ENCODE measurements at places on chromosomes 3 and 15.

- no peak for DNase-seq
Observed at GRCh38 chr15:67199881-67200763, 54.3 kb downstream of the AAGAB start.

- no peak for DNase-seq
Observed at GRCh38 chr15:51721199-51721960, 16.1 kb downstream of the LYSMD2 start.

DNA sequence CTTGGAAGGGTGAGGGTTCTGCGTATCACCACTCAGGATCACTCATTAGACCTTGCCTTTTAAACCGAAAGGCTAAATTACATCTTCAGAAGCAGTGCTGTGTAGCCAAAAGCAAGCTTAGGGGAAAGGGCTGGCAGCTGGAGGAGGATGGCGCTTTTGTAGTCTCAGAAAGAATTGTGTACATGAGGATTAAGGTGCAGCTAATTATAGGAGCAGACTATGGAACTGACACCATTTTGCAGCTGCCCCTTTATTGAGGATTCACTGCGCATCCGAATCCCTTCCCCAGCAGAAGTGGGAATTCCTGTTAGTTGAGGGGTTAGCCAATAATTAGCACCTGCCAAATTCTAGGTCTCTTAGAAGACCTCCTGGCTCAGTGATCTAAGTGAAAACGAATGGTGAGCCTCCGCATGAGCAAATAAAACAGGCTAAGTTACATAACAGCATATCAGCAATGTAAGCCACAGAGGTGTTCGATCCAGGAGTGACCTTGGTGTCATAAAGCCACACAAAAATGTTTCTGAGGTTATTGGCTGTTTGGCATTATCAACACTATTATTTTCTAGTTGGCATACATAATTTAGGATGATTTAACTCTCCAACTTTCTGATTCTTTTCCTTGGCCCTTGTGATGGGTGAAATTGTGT is 42.6 kb upstream of the SEMA6D start:
- no peak for DNase-seq

- no peak for DNase-seq
Observed at GRCh38 chr3:141858312-141858711, 18.1 kb upstream of the ATP1B3 start.

DNA sequence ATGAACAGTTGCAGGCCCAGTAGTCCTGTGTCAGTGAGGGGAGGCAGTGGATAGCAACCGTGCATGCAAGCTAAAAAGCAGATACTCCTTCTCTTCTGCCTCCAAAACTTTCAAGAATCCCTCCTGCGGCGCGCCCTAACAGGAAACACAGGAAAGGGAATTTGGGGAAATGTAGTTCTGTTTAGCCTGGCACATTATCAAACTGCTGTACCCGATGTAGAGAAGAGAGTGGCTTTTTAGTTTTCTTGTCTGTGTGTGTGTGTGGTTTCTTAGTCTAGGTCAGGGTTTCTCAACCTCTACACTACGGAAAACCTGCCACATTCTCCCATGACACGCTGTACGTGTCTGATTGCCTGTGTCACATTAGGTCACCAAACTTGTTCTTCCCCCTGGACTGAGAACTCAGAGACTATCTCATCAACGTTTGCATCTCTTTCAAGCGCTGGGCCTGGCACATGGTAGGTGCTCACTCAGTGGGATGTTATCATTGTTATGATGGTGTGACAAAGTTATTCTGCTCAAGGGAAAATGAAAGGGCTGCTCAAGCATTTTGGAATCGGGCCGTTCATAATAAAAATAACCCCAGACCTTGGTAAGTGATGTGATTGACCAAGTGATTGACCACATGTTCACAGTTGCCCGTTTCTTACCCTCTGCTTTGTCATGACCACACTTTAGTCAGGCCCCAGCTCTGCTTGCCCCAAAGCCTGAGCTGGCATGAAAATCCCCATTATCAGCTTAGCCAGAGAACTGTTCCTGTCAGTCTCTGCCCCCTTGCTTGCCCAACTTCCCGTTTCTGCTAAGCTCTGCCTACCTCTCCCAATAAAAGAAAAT is 33.2 kb downstream of the TM4SF4 start:
- DNase-seq: peak; percentile 66

DNA sequence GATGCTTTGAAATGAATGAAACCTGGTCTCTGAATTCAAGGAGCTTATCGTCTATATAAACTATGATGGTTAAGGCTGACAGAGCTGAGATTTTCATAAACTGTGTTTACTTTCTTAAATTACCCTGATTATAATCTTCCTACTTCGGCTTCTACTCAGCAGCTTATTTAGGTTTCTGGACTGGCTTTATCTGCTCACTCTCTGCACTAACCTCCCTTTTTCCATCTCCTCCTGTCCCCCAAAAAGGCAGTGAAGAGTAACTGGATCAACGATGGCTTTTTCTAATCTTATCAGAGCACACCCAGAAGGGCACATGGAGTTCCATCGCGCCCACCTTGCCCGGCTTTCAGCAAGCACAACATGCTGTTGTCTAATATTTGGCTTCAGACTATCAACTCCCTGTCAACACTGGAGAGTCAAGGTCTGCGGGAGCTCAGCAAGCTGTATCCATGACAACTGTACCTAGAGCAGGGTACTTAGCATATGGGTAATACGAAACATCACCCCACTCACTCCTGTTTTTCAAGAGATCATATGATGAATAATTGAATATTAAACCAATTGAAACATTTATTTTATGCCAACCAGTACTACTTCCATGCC is 417.3 kb downstream of the GABRB3 start:
- DNase-seq: no peak

DNA sequence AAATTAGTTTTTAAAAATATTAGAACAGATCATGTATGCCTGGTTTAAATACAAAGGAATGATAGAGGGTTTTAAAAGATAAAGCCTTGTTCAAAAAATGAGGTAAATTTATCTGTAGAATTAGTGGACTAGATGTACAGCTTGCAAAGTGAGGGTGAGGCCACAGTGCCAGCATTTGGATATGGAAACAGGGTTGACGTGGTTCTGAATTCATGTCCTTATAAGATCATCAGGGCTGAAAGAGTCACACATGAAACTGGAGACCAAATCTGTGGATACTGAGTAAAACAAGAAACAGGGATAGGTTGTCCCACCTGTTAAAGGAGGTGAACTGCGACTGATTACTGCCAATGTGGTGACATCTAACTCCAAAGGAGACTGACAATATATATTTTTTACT is 46.3 kb downstream of the NCK1 start:
- no peak for DNase-seq

DNA sequence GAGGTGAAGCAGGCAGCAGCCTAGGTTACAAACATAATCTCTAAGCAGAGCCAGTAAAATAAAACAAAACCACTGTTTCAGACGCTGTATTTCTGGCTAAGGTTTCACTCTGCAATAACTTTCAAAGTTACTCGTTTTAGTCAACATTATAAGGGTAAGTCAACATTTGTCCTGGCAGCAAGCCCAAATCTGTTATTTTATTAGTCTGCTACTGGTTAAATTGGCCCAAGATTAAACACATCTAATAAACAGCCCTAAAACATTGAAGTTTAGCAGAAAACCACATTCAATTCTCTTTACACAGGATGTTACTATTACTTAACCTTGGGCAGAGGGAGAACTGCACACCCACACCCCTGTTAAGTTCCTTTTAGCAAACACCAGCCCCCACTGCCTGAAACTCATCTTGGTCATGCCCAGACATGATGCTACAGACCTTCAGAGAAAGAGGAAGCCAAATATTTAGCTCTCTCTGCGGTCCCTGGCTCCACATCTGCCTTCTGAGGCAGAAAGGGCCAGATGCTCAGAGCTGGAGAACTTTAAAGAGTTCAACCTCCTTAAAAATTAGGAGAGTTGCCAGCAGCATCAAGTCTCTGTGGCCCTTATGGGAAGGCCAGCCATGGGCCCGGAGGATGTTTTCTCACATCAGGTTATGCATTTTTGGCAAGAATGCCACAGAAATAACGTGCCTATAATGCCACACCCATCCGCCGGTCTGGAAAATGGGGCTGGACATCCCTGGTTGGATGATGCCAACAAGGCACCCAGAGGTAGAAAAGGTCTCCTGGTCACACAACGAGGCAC is 17.9 kb downstream of the ARHGEF3 start:
- no peak for DNase-seq

GRCh38 chr3:119343719-119344118 is 49.5 kb downstream of the ARHGAP31 start:
- no peak for DNase-seq

DNA sequence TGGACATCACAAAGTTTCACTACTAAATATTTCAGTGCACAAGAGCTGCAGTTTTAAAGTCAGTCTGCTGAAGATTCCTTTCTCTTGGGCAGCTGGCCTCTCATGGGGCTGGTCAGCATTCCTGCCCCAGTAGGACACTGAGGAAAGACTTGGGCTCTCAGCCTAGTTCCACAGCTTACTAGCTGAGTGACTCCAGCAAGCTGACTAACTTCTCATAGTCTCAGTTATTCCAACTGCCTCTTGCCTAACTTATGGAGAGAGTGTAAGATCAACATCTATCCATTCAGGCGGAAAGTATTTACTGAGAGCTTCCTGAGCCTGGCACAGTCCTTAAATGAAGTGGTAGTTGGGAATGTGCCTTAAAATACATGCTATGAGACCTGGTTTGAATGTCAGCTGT is 27.0 kb downstream of the TM4SF4 start:
- DNase-seq: peak; percentile 88

- DNase-seq: no peak
Observed at GRCh38 chr15:43241100-43241499, 20.3 kb upstream of the EPB42 start.

GRCh38 chr3:46116996-46117395 is 89.7 kb upstream of the XCR1 start:
- no peak for DNase-seq

- DNase-seq: no peak
Observed at GRCh38 chr3:30135190-30135589, 471.2 kb upstream of the TGFBR2 start.

GRCh38 chr3:185403002-185403401 is 40.1 kb downstream of the MAP3K13 start:
- DNase-seq: no peak

DNA sequence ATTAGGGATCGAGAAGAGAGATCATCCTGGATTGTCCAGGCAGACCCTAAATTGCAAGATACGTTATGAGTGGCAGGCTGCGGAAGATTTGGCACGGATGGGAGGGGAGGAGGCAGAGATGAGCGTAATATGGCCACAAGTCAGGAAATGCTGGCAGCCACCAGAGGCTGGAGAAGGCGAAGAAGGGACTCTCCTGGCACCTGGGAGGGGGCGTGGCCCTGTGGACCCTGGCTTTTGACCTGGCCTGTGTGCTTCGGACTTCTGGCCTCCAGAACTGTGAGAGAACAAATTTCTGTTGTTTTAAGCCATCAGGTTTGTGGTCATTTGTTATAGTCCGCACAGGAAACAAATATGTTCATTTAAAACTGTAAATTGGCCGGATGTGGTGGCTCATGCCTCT is 31.9 kb upstream of the IGF1R start:
- DNase-seq: no peak

GRCh38 chr3:128007033-128007424 is 45.2 kb upstream of the SEC61A1 start:
- DNase-seq: no peak

DNA sequence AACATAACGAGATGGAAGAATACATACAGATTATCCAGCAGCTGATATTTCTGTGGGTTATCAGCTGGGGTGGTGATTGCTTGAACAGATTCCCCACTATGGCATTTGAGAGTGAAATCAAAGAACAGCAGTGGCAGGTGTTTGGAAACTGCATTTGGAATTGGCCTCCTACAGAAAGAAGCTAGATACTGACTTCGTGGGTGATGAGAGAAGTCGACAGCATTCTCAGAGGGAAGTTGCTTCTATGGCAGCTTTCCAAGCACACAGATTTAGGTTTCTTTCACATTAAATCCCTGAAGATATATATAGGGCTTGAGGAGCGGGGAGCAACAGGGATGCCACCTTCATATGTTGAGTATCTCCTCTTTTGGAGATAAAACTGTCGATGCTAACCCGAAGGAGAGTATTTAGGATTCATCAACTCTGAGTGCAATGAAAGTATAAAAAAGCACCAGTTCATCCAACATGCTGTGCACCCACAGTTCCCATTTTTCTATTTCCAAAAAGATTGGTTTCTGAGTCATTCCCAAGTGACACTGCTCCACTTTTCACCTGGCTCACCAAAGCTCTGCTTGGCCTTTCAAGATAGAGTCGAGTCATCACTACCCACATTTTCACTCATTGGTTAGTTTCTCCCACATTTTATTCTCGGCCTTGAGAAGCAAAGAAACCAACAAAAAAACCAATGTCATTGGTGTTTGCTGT is 579.8 kb upstream of the SUCLG2 start:
- no peak for DNase-seq

DNA sequence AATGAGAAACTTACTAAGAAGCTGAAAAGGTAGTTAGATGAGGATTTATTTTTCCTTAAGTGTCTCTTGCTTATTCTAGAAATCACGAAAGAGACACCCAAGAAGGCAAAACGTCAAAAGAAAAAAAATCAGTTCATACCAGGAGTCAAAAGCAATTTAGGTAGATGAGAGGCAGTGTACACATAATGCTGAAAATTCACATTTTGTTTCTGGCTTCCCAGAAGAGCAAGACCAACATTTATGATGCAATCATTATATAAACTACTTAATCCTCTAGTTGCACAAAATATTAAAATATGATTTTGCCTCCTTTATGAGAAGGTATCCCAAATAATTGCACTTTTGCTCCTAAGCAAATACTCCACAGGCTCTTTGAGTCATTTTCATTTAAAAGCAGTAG is 228.0 kb downstream of the FMN1 start:
- no peak for DNase-seq

GRCh38 chr3:46209053-46209452 is 940 bp upstream of the CCR1 start:
- no peak for DNase-seq

DNA sequence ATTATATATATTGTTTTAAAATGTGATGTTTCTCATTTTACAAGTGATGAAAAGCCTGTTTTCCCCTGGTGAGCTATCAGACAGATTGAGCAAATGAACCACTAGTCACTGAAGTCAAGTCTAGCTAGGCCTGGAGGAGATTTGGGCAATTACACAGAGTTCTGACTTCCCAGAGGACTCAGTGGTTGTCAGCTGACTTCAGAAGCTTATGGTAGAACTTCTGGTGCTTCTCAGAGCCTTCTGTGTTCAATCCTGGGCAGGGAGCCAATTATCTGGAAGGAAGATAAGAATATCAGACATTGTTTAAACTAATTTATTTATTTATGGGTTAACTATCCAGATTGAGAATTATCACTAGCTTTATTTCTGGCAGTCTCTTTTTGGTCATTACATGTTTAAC is 37.7 kb upstream of the NAALADL2 start:
- no peak for DNase-seq

- DNase-seq: no peak
Observed at GRCh38 chr15:31069360-31070000, 32.0 kb downstream of the TRPM1 start.

DNA sequence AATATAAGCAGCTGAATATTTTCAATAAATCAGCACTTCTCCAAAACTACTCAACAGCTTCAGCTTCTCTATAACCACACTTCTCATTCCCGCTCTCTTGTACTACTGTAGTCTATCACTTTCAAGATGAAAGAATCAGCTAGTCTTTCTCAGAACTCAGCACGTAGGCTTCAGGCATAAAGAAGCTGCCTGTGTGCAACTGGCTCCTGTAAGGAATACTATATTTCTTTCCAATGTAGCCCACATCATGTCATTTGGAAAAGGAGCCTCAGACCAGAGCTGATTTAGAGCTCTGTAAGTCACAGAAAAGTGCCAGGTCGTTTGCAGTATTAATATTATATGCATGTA is 62.3 kb downstream of the FMN1 start:
- DNase-seq: no peak

All from RCC 7860 (cell line).